ENCODE measurements at places on chromosomes 1 and 21.

DNA sequence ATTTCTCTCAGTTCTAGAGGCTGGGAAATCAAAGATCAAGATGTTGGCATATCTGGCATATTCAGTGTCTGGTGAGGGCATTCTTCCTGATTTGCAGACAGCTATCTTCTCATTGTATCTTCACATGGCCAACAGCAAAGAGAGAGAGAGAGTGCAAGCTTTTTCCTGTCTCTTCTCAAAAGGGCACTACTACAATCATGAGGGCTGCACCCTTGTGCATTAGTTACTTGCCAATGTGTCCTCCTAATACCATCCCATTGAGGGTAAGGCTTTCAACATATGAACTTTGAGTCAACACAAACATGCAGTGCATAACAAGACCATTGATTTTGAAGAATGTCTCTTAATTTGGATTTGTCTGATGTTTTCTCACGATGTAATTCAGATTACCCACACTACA is 78.0 kb downstream of the CCDC30 start:
- DNase-seq = no peak

- no peak for DNase-seq
Observed at GRCh38 chr1:233656032-233656635, 42.2 kb downstream of the KCNK1 start.

- peak; percentile 1 for DNase-seq
Observed at GRCh38 chr1:246106342-246106763, 400.7 kb downstream of the SMYD3 start.

- no peak for DNase-seq
Observed at GRCh38 chr1:29601021-29601420, 364.7 kb downstream of the PTPRU start.

GRCh38 chr1:114033961-114034360 is 54.7 kb downstream of the OLFML3 start:
- no peak for DNase-seq

DNA sequence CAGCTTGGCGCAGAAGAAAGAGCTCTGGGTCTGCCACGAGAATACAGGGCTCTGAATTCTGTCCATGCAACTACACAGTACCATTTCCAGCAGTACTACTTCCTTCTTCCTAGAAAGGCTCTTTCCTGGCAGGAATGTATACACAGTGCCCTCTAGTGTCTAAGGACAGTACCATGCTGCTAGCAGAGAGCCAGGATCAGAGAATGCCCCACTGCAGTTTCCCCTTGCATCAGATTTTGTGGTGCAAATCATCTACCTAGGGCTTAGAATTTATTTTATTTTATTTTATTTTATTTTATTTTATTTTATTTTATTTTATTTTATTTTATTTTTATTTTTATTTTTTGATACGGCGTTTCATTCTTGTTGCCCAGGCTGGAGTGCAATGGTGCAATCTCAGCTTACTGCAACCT is 50.8 kb downstream of the PAX7 start:
- DNase-seq = peak; percentile 85

- no peak for DNase-seq
Observed at GRCh38 chr1:27100335-27101053, 54.4 kb downstream of the SLC9A1 start.

DNA sequence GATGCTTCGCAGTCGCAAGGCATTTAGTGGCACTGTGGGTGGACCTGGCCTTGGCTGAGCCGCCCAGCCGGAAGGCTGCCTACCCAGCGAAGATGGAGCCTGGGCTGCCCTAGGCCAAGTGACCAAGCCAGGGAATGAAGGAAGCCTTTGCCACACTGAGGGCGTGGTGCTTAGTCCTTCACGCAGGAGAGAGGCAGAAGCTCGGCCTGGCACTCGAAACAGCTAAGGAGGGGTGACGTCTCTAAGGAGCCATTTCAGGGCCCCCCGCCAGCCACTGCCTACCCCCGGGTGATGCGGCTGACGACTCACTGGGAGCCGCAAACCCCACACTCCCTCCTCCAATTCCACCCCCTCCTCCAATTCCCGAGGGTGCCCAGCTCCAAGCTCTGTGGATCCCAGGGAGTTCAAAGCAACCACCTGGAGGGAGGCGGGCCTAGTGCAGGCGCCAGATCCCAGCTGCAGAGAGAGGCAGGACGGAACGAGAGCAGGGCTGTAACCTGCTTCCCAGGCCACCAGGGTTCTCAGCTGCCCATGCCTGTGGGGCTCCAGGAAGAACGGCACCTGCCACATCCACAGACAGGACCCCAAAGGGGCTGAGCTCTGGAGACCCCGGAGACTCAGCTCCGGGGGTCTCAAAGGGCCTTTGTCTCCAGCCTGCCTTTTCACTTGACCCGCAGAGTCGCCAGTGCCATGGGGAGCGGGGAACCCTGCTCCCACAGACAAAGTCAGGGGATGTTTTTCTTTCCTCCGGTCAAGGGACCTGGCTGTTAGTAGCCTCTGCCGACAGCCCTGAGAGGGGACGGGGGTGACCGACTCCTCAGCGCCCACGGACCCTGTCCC is 75.8 kb downstream of the ARHGEF16 start:
- DNase-seq = peak; percentile 9

DNA sequence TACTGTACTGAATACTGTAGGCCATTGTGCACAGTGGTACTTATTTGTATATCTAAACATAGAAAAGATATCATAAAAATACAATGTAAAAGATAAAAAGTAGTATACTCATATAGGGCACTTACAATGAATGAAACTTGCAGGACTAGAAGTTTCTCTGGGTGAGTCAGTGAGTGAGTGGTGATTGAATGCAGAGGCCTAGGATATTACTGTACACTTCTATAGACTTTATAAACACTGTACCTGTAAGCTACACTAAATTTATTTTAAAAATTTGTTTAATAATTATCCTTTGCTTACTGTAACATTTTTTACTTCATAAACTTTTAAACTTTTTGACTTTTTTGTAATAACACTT is 82.5 kb downstream of the FGGY start:
- no peak for DNase-seq

- DNase-seq = no peak
Observed at GRCh38 chr1:5734414-5734813, 257.8 kb downstream of the NPHP4 start.

- DNase-seq = no peak
Observed at GRCh38 chr21:41338455-41338854, 21.9 kb downstream of the FAM3B start.

DNA sequence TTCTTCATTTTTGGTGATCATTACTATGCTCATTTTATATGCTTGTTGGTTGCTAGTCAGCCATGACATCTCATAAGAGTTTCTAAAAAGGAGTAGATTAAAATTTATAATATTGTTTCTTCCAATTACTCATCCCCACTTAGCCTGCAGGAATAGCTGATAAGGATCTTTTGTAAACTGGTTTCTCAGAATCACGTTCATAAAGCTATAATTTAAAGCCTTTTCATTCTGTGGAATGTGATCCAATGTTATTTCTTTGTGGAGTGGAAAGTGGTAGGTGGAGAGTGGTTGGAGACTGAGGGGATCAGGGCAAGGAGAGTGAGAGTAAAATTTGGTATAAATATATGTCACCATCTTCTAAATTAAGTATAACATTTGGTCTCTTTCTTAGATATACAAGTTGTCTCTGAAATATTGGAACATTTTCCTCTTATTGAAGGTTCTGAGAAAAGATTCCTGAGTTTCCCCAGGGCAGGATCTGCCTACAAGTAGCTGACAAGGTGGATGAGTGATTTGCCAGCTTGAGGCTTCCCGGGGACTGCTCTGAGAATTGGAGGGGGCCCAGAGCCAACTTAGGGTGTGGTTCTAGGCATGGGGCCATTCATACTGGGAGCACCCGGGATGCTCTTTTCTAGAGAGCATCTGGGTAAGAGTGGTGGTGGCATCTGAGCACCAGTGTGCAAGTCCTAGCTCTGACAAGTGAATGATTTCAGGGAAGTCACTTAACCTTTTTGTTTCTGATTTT is 116.4 kb downstream of the TBX19 start:
- DNase-seq = no peak
